ENCODE measurements at places on chromosomes 13 and 19.
A peak's percentile ranks its signal among the peaks of the same experiment; 100 is the strongest.

DNA sequence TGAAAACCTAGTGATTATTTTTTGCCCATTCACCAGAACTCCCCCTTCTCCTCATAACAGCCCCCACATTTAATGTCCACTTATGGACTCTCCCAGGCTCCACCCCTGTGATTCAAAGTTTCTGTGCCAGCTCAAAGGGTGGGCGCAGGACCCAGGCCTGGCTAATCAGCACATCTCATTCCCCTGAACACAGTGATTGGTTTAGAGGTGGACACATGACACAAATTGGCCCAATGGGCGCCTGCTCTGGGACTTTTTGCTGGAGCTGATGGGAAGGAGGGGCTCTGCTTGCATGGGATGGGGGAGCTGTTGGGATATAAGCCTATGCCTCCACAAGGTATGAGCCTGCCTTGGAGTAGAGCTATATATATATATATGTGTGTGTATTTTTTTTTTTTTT lies 6.2 kb upstream of the EPOR start:
- no peak for DNase-seq

DNA sequence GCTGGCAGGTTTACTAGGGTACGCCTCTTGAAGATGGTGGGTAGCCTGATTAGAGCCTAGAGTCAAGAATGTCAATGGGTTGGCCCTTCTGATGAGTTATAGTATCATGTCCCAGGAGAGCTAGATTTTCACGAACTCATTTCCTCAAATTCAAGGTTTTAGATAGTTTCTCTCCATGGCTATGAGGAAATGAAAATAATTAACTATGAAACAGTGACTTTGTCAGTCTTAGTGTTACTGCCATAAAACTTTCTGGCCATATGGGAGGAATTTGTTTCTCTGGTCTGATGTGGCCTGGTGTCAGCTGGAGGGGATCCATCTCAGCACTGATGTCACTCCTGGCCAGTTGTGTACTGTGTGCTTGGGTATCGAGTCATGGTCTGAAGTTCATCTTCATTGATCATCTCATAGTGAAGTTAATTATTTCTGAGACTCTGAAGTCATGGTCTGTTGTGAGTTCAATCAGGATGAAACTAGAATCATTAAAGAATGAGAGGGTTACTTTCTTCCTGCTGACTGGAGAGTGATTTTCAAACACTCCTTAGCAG lies 49.4 kb upstream of the TNFSF11 start:
- DNase-seq = peak; percentile 9

GRCh38 chr13:30846311-30846710 lies 59.8 kb upstream of the MEDAG start:
- peak; percentile 15 for DNase-seq

GRCh38 chr19:42207767-42208271 lies 9.7 kb downstream of the DEDD2 start:
- DNase-seq = peak; percentile 95

- DNase-seq = no peak
Observed at GRCh38 chr19:3054265-3054971, 7.9 kb downstream of the TLE5 start.
